Natural killer cell treated with Interleukin-12 subunit alpha and Interleukin-12 subunit beta and Interleukin-15 and Interleukin-18, amount 100 ng/mL, for 72 hours (primary cell): ENCODE measurements at places on chromosomes 1 and 21. TPM values are rescaled to one million over a fixed set of nuclear protein-coding genes. Genes with fewer than 3 reads are reported as not detected.

DNA sequence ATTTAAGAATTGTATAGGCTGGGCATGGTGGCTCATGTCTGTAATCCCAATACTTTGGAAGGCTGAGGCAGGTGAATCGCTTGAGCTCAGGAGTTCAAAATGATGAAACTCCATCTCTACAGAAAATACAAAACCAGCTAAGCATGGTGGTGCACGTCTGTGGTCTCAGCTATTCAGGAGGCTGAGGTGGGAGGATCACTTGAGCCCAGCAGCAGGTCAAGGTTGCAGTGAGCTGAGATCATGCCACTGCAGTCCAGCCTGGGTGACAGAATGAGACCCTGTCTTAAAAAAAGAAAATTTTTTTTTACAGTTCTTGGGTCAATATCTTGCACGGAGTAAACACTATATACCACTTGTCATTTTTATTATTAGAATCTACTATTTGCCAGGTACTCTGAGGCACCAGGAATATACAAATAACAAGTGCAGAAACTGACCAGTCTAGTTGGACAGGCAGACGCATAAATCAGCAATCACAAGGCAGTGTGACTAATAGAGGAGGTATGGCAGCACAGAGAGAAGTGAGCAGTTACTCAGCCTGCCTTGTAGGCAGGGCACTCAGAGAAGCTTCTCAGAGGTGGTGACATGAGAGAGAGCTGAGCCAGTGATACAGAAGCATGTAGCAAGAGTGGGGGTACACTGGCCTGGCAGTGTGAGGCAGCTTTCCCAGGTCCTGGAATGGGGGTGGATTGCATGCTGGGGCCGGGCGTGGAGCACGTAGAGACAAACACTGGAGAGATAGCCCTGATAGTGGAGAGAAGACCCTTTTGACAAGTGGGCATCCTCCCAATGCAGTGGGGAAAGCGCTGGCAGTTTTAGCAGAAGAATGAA is 8.0 kb downstream of the PHLDA3 start:
- H3K4me1 ChIP-seq: peaks cover 3% of the 10 kb centered on the region
- DNase-seq: no peak
- no peaks in the 10 kb centered on the region for H3K36me3 ChIP-seq
- H3K27ac ChIP-seq: no peak overlapping the region

- no peak overlapping the region for H3K4me3 ChIP-seq
- H3K4me1 ChIP-seq: peaks cover 20% of the 10 kb centered on the region
- H3K27ac ChIP-seq: peak overlapping the region; percentile 85
- H3K36me3 ChIP-seq: no peaks in the 10 kb centered on the region
- H3K27me3 ChIP-seq: peaks cover 6% of the 10 kb centered on the region
Observed at GRCh38 chr1:89525169-89525855, 683 bp downstream of the LRRC8B start.

- H3K27ac ChIP-seq: no peak overlapping the region
- peaks cover 2% of the 10 kb centered on the region for H3K27me3 ChIP-seq
- H3K4me1 ChIP-seq: no peaks in the 10 kb centered on the region
- no peaks in the 10 kb centered on the region for H3K36me3 ChIP-seq
- H3K4me3 ChIP-seq: no peak overlapping the region
Observed at GRCh38 chr21:45306453-45306831, 18.7 kb upstream of the POFUT2 start.

DNA sequence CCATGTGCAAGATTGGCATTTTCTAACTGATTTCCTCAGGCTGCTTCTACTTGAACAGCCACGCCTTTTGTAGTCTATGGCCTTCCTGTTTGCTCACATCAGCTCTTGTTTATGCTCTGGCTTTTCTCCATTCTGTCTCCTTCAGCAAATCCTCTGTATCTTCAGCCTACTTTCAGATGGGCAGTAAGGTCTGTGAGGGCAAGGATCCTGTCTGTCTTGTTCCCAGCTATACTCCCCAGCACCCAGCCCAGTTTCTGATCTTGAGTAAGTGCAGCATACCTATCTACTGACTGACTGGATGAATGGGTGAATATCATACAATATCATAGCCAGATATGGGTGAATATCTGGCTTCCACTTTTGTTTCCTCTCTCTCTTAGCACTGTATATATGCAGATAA is 438.1 kb downstream of the LMO4 start:
- no peaks in the 10 kb centered on the region for H3K27me3 ChIP-seq
- H3K27ac ChIP-seq: no peak overlapping the region
- no peaks in the 10 kb centered on the region for H3K36me3 ChIP-seq
- peaks cover 7% of the 10 kb centered on the region for H3K4me1 ChIP-seq
- no peak overlapping the region for H3K4me3 ChIP-seq

- H3K36me3 ChIP-seq: no peaks in the 10 kb centered on the region
- no peak overlapping the region for H3K27ac ChIP-seq
- no peak overlapping the region for H3K4me3 ChIP-seq
- H3K27me3 ChIP-seq: peaks cover 17% of the 10 kb centered on the region
Observed at GRCh38 chr1:20431176-20431460, 54.9 kb downstream of the CAMK2N1 start.

- no peak overlapping the region for H3K27ac ChIP-seq
- no peaks in the 10 kb centered on the region for H3K36me3 ChIP-seq
- no peak overlapping the region for H3K4me3 ChIP-seq
Observed at GRCh38 chr1:17735348-17735747, 19.8 kb upstream of the ACTL8 start.

- no peak overlapping the region for H3K4me3 ChIP-seq
- no peak for DNase-seq
- no peaks in the 10 kb centered on the region for H3K4me1 ChIP-seq
- peaks cover 4% of the 10 kb centered on the region for H3K36me3 ChIP-seq
- H3K27me3 ChIP-seq: no peaks in the 10 kb centered on the region
- H3K27ac ChIP-seq: no peak overlapping the region
Observed at GRCh38 chr1:83123019-83123418, 875.9 kb downstream of the TTLL7 start.

DNA sequence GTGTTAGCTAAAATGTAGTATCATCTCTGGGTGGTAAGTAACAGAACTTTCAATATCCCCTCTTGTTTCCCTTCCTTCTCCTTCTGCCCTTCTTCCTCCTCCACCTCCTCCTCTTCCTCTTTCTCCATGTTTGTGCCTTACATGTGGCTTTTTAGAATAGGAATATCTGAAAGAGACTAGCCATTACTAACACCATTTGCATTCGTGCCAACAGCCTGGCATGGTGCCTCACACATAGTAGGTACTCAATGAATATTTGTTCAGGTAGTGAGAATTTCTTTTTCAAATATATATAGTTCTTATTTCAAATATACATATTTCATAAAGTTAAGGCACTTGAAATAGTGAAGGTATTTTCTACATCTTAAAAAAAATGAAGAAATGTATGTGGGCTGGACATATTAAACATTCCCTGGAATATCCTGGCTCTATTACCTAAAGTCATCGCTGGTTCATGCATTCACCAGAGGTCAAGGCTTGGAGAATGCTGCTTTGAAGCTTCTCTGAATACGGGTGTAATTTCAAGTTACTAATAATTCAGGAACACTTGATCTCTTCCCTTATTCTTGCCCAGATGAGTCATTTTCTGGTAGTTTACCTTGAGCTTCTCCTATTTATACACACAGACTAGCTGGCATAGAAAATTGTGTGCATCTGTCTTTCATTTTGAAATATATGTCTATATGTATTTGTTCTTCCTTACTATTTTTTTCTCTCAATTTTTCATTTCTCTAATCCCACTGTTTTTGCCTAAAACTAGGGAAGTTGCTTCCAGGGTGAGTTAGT is 319.4 kb downstream of the TGFB2 start:
- no peaks in the 10 kb centered on the region for H3K4me1 ChIP-seq
- H3K27ac ChIP-seq: no peak overlapping the region
- no peaks in the 10 kb centered on the region for H3K27me3 ChIP-seq
- no peak overlapping the region for H3K4me3 ChIP-seq
- no peak for DNase-seq

Gene EXTL1
- total RNA-seq: not detected

Gene CNR2
- total RNA-seq: 2.1 TPM
